ENCODE measurements at places on chromosomes 7 and 10.

DNA sequence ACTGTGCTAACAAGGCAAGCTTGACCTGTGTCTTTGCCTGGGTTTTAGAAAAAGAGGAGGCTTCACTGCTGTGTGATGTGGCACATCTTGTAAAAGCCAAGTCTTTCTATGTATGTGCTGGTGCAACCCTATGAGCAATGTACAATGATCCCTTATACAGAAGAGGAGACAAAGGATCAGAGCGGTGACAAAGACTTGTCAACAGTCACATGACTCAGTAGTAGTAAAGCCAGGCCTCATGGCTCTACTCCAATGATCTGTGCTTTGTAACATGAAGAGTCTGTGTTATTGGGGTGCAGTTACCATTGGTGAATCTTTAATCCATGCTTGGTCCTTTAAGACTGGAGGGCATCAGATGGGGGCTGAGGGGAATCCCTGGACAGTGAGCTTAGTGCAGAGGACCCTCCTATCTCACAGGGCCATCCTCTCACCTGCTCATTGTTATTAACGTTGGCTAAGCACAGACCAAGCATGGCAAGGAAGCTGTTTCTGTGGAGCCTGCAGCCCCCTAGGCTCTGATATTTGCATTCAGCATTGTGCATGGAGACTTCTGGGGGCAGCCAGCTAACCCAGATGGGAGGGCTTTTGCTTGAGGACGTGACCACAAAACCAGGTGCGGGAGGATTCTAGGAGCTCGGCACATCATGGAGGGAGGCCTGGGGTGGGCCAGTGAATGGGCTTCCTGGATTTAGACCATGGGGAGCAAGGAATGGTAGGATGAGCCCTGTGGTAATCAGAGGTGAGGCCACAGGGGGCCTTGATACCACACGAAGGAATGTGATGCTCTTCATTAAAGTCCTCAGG, 308.8 kb upstream of the ZNF32 start:
- DNase-seq: no peak

DNA sequence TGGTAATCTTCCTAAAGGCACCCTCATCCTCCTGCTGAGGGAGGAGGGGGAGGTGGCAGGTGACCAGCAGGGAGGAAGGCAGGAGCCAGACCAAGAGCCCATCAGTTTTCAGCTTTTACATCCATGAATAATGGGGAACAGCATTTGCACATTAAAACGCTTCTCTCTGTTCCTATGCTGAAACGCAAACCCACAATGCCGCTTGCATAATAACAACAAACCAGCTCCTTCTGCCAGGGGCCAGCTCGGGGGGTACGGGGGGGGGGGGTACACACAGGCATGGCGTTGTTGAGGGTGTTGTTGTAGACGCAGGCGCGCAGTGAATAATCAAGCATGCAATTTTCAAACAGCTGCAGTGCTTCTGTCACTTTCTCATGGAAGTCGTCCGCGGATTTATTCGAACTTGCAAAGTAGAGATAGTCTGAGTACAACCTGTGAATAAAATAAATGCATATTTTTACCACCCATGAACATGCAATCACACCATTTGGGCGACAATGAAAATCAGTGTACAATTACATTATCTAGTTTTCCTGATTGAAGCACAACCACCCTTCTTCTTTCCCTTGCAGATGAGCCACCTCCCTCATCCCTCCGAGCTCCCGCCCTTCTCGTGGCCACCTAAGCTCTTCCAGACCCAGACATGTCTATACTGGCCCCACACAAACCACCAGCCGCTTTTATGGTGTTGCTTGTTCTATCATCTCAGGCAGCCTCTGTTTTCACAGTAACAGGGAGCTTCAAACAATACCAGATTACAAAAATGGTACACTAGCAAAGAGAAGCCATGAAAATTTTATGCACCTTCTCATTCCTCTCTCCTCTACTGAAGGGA, 72.2 kb downstream of the CHST15 start:
- no peak for DNase-seq

- DNase-seq: no peak
These were observed 578.5 kb upstream of the KCND2 start for GRCh38 chr7:119694506-119694905.

GRCh38 chr7:65230231-65230630, 143.4 kb upstream of the ZNF92 start:
- DNase-seq: no peak

GRCh38 chr7:101206665-101207042, 5.8 kb upstream of the MOGAT3 start:
- no peak for DNase-seq

DNA sequence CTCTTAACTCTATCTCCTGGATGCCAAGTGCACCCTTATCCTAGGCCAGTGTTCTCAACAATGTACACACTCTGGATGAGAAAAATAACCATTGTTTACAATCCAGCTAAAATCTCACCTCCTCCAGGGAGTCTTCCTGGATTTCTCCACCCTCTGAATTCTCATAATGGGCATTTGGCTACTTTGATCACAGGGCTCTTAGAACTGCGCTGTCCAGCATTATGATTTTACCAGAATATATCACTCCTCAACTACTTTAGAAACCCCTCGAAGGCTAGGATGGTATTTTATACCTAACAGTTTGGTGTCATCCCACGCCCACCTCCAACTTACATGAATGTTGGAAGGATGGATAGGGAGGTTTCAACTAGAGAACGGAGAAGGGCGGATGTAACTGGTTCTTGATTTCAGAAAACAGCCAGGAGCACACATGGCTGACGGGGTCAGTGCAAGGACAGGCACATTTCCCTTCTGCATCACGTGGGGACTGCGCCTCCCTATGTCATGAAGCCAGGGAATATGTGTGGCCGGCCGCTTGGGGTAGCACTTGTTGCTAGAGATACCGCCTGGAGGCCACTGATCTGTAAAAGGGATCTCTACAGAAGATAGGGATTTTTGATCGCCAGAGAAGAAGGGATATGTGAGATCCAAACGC, 1.2 kb upstream of the ATP6V0E2 start:
- DNase-seq: peak; percentile 52

DNA sequence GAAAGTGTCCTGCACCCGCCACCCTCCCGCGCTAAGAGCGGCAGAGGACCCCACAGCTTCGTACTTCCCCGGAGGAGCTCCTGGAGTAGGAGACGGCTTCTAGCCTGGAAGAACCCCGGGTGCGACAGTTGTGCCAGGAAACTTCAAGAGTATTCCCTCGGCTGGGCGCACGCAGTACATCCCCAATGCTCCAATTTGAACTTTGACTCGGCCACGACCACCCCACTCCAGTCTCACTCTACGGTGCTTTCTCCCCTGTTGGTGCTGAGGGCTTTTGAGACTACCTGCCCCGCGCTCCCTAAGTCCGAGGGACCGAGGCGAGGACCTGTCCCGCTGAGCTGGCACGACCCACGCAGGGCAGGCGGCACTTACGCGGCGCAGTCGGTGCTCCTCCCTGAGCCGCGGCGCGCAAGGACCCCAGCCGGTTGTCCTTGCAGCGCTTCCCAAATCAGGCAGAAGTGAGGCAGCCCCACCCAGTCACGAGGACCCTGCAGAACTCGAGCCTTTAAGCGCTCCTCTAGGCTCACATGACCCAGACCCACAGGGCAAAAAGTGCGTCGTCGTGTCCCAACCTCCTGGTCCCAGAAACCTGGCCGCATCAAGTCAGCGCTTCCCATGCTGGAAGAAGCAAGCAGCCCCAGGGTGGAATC, at the start of gene CPVL:
Gene CPVL (minus strand): TSS at position 481 of the 650 bp plus-strand sequence. CDS start 25,476 bp downstream, outside the sequence.
- no peak for DNase-seq

- DNase-seq: no peak
These were observed 42.0 kb downstream of the SRPK2 start for GRCh38 chr7:105346593-105347322.

DNA sequence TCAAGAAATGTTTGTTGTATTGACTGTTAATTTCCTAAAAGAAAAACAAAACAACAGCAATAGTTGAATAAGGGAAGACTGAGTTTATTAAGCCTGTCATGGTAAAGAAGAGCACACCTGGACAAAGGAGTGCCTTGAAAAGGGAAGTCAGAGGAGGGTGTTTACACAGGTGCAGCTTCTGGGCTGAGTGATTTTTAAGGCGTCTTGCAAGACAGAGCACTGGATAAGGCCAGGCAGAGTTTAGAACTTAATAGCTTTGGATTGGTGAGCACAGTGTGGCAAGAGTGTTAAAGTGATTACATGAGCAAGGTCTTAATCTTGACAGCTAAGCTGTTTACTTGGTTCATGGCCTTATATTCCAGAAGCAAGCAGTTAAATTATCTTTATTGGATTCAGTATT, 423.2 kb downstream of the CNTNAP2 start:
- DNase-seq: no peak

DNA sequence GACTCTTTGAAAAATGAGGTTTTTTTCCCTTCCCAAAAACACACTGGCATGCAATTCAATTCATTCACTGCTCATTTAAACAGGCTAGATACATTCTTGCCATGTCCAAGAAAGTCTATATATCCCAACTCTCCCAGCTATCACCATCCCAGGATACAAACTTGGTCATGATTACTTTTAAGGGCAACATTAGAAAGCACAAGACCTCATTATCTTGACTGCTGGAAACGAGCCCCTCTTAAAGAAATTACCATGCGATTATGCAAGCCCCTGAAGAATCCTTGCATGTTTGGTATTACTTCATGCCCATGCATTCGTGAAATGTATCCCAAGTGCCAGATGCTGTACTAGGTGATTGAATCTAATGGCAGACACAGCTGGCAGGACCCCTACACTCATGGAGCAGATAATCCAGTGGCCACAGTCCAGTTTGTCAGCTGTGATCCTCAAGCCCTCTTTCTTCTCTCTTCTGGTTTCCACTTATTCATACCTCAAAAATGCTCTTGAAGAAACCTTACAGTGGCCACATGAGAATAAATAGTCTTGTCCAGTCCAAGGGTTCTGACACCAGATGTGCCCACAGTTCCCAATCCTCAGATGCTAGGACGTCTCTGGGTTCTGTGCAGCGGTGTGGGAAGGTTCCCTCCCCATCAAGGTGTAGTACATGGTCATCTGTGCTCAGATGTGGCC, 103.7 kb upstream of the HABP2 start:
- no peak for DNase-seq

DNA sequence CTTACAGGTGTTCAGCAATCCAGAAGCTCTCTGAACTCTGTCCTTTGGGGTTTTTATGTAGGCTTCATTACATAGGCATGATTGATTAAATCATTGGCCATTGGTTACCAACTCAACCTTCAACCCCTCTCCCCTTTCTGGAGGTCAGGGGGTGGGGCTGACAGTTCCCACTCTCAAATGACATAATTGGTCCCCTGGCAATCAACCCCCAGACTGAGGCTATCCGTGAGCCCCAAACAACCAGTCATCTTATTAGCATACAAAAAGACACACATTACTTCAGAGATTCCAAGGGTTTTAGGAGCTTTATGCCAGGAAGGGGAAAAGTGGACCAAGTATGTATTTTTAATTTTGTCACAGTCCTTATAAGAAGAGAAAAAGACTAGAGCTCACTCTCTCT, 92.1 kb downstream of the ZNF467 start:
- no peak for DNase-seq

DNA sequence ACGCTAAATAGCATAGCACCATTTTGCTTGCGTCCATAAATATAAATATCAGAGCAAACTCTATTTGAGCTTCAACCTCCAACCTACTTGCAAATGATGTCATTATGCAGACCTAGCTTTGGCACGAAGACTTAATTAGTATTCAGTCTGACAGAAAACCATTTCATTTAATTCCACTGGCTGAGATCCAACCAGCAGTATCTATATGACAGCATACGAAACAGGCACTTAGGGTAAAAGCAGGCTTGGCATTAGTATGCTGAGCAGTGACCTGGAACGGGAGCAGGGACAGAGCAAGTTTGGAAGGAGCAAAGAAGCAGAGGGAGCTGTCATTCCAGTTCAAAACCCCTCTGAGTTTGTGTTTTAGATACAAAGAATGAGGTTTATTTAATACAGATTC, 312.5 kb upstream of the CHRM2 start:
- no peak for DNase-seq

- DNase-seq: no peak
These were observed 93.5 kb downstream of the FOXP2 start for GRCh38 chr7:114508086-114508485.

DNA sequence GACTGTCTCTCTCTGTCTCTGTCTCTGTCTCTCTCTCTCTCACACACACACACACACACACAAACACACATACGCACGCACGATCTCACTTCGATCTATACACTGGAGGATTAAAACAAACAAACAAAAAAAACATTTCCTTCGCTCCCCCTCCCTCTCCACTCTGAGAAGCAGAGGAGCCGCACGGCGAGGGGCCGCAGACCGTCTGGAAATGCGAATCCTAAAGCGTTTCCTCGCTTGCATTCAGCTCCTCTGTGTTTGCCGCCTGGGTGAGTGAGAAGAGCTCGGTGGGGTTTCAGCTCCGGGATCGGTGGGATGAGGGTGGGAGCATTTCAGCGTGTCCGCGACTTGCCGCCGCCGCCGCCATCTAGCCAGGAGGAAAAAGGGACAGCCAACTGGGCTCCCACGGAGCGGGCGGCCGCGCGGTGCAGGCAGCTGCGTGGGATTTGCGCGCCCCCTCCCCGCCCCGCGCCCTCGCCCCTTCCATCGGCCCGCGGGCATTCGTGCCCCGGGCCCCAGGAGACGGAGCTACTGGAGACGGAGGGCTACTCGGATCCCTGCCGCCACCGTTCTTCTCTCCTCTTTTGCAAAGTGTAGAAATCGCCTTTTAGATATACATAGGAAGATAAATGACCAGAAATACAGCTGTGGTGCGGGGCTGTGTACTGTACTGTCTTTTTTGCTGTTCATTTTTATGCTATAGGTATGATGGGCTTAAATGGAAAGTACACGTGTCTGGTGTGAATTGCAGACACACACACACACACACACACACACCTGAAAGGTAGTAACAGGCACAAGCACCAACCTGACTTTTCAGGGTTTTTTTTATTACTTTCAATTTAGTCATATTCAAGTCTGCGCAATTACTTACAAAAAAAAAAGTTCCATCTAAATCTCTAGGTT, 581 bp downstream of the PTPRZ1 start:
- peak; percentile 35 for DNase-seq

GRCh38 chr7:18530224-18531179, 35.0 kb downstream of the HDAC9 start:
- no peak for DNase-seq

DNA sequence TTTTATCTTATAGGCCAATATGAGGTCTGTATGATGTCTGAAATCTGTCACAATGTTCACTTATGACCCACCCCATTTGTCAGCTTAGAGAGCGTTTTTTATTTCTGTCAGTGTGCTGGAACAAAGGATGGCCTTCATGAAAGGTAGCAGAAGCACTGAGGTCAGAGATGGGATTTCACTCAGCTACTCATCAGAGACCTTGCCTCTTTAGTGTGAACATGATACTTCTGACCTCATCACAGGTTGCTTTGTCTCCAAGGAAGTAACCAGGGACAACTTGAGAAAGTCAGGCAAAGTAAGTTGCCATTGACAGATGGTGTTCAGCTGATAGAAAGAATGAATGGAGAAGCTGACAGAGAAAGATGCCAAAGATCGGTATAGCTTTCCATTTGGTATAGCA, 16.3 kb downstream of the YAE1 start:
- DNase-seq: no peak

DNA sequence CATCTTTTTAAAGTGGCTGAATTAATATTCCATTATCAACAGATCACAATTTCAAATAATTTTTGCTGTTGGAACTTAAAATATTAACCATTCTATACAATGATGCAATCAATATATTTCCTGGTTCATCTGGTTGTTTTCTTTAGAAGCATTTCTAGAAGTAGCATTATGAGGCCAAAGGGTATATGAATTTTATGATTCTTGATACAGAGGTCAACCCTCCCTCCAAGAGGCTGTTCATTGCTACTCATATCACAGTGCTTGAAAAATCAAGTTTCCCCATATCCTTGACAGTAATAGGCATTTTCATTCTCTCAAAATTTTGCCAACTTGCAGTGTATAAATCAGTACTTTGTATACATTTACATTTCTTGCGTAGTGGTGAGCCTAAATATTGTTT, 312.6 kb downstream of the BMPER start:
- DNase-seq: no peak
